ENCODE measurements at places on chromosomes 11 and 22.

DNA sequence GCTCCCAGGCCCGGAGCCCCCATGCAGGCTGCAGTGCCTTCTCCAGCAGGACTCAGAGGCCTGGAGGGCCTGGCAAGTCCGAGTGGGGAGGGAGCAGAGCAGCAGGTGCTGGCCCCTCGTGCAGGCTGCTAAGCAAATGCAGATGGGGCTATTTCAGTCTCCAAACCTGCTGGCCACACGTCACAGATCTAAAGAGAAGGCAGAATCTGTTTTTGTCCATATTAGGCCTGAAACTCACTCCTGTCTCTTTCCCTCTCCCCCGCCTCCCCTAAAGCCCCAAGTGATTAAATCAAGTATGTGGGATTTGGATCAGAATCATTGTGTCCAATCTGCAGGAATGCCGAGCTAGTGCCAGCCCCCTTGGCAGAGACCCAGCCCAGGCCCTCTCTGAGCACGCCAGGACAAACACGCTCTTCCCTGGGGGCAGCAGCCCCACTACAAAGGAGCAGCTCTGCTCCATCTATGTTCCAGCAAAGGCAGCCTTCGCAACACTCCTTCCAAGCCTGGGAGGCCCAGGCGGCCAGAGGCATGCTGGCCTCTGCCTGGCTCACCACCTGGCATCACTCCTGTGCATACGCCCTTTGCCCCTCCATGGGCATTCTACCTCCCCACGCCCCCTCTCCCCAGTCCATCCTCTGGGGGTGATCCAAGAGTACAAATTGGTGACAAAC lies 26.5 kb downstream of the RPL27A start:
- no peak for DNase-seq

DNA sequence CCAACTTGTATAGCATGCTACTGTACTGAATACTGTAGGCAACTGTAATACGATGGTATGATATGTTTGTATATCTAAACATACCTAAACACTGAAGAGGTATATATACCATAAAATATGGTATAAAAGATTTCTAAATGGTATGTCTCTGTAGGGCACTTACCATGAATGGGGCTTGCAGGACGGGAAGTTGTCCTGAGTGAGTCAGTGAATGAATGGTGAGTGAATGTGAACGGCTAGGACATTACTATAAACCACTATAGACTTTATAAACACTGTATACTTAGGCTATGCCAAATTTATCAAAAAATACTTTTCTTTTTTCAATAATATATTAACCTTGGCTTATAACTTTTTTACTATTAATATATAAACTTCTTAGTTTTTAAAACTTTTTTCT lies 66.8 kb downstream of the ZC3H12C start:
- DNase-seq: no peak

GRCh38 chr11:62917906-62918502 lies 3.2 kb downstream of the CHRM1 start:
- DNase-seq: no peak

GRCh38 chr11:95307286-95307685 lies 76.3 kb upstream of the SESN3 start:
- no peak for DNase-seq

DNA sequence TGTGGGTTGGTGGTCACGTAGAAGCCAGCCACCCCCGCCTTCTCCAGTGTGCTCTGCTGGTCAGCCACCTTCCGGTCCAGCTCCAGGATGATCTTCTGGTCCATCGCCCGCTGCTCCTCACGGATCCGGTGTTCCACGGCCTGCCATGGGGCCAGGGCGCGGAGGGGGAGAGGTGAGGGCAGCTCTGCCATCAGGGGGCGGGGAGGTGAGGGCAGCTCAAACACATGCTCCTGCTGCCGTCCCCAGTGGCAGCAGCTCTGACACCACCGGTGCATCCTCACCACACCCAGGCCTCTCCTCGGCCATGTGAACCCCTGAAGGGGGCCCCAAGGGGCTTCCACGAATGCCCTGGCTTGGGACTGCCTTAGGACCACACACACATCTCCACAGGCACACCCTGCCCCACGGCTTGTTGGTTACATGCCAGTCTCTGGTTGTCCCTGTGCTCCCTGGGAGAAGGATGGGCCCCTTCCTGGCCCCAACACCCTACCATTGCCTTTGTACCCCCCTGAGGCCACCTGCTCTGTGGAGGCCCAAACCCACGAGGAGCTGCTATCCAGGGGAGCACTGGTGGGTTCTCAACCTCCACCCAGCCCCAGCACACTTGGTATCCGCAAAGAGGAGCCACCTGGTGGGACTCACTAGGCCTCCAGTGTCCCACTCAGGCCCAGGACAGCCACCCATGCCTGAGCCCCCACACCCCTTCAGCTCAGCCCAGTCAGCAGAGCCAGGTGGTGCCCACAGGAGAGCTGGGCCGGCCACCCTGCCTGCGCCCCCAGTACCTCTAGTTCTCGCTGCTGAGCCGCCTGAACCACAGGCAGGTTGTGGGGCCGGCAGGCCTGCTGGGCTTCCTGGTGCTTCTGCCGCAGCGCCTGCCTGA lies 4.3 kb downstream of the DGCR6L start:
- no peak for DNase-seq

- DNase-seq: no peak
These were observed 99.2 kb downstream of the TP53I11 start for GRCh38 chr11:44851496-44851895.

DNA sequence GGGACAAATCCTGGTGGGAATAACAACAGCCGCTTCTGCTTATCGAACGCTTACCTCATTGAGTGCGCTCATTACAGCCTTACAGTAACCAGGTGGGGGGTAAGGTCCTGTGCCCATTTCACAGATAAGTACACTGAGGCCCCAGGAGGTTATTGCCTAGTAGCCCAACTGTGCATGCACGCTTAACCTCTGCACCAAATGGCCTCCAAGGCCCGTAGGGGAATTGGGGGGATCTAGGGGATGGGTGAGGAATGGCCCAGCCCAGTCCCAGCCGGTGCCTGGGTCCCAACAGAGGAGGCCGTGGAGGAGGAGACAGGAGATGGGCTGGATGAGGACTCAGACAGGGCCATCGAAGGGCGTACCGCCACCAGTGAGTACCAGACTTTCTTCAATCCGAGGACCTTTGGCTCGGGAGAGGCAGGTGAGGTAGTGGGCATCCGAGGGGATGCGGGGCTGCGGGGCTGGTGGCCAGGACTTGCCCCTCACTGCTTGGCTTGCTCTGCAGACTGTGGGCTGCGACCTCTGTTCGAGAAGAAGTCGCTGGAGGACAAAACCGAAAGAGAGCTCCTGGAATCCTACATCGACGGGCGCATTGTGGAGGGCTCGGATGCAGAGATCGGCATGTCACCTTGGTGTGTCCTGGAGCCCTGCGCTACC lies 7.3 kb downstream of the F2 start:
- DNase-seq: no peak

GRCh38 chr22:36144886-36145541 lies 15.5 kb downstream of the APOL3 start:
- DNase-seq: no peak

GRCh38 chr11:106706355-106706754 lies 311.9 kb downstream of the GUCY1A2 start:
- DNase-seq: no peak

DNA sequence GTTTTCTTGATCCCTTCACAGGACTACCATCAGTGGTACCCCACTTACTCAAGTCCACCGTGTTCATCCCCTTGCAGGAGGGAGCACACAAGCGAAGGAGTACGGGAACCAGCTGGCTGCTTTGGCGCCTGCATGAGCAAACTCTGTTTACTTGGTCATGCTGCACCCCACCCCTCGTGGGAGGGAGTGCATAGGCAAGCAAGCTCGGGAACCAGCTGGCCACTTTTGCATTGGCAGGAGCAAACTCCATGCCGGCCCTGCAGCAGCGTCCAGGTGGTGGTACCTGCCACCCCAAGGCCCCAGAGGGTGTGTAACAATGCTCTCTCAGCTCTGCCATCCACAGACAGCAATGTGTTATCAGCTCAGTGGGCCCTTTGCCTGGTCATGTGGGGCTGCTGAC lies 737.8 kb downstream of the FAM181B start:
- DNase-seq: no peak

DNA sequence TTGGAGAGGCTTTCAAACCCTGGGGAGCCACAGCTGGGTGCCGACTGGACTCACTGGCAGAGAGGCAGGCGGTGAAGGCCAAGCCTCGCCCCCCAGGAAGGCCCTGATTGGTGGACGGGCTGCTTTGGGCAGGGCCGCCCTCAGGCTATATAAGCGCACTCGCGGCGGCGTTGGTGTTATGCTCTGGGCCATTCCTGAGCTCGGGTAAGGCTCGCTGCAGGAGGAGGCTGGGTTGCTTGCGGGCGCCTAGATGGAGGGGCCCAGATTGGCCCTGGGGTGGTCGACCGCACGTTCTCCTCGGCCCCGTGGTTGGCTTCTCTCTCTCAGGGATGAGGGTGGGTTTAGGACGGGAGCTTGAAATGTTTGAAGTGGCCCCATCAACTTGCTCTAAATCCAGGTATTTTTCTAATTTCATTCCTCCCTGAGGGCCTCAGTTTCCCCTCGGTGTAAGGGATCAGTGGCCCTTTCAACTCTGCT lies at the start of gene SPDYC:
Gene SPDYC (plus strand): TSS at position 176 of the 477 bp plus-strand sequence. CDS start 1,125 bp downstream, outside the sequence.
- DNase-seq: no peak

DNA sequence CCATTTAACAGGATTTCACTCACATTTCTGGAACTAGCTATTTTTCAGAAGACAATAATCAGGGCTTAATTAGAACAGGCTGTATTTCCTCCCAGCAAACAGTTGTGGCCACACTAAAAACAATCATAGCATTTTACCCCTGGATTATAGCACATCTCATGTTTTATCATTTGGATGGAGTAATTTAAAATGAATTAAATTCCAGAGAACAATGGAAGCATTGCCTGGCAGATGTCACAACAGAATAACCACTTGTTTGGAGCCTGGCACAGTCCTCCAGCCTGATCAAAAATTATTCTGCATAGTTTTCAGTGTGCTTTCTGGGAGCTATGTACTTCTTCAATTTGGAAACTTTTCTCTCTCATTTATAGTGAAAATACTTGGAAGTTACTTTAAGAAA lies 9.2 kb downstream of the PRSS23 start:
- no peak for DNase-seq

GRCh38 chr11:83571302-83571701 lies 285.1 kb upstream of the CCDC90B start:
- DNase-seq: no peak

DNA sequence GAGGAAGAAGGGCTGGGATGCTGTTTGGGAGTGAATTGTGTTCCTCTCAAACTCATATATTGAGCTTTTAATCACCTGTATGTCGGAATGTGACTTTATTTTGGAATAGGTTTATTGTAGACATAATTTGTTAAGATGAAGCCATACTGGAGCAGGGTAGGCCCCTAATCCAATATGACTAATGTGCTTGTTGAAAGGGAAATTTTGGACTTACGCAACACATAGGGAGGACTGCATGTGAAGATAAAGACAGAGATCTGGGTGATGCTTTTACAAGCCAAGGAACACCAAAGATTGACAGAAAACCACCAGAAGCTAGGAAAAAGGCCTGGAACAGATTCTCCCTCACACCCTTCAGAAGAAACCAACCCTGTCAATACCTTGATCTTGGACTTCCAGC lies 43.2 kb upstream of the OVCH2 start:
- DNase-seq: no peak

- no peak for DNase-seq
These were observed 780.9 kb downstream of the BRD1 start for GRCh38 chr22:49046546-49047361.

- DNase-seq: no peak
These were observed 31.5 kb downstream of the CHKA start for GRCh38 chr11:68089679-68090078.

DNA sequence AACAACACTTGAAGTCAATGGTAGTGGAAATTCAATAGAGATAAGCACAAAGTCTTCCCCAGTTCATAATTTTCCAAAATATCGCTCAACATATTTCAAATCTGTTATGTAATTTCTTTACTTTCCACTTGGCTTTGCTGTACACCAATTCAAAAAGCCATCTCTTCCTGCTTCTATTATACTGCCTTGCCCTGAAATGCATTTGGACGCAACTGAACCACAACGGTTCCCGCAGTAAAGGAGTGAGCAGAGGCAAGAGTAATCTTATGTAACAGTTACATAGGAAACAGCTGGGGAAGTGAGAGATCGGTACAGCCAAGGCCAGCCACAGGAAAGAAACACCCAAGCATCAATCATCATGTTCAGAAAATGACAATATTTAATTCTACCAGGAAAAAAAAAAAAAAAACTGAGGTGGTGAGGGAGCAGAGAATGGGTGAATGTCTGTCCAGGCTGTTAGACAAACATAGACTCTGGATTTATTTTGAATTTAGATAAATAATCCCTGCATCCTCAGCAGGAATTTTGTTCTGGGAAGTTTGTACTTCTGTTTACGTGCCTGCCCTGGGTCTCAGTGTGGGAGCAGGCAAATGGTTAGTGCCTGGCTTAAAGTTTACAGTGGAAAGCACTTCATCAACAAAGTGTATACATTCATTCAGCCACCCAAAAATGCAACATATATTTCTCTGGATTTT lies 392.2 kb downstream of the ETS1 start:
- DNase-seq: peak; percentile 18

- no peak for DNase-seq
These were observed 705 bp downstream of the PTPRJ start for GRCh38 chr11:47980907-47981621.

DNA sequence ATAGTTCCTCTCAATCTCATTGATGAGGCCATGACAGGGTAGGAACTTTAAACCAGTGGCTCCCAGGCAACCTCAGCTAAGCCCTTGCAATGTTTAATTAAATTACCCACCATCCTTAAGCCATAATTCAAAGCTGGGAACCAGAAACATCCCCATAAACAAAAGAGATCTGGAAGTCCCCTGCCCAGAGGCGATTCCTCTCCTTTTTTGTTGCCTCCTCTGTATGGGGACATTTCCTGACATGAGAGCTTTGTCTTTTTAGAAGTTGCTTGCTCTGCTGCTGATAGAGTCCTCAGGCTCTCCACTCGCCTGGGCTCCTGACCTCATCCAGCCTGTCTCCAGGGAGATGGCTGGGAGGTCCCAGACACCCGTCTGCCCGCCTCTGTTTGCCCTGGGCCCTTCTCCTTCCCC lies 3.2 kb downstream of the DTX4 start:
- no peak for DNase-seq

- DNase-seq: no peak
These were observed 76.6 kb downstream of the HIPK3 start for GRCh38 chr11:33333816-33334215.

GRCh38 chr22:48825802-48826520 lies 1001.7 kb downstream of the BRD1 start:
- DNase-seq: no peak

DNA sequence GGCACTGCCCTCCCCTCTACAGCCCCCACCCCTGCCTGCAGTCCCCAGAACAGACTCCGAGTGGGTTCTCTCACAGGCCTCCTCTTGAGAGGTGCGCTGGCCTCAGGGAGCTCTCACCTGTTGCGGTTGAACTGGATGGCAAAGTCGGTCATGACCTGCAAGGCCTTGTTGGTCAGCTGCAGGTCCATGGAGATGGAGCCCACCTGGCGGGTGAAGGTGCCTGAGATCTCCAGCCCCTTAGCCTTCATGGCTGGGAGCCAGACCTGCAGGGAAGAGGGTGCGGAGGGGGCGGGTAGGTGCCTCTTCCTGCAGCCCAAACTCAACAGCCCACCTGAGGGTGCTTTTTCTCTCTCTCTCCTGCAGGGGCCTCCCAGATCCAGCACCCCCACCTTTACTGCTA lies 18.7 kb upstream of the RASL10A start:
- no peak for DNase-seq

GRCh38 chr22:27962268-27963044 lies 43.4 kb upstream of the PITPNB start:
- DNase-seq: no peak

GRCh38 chr22:40237241-40237640 lies 59.5 kb downstream of the TNRC6B start:
- no peak for DNase-seq

GRCh38 chr11:105719073-105719822 lies 109.4 kb downstream of the GRIA4 start:
- no peak for DNase-seq
